Substantia nigra (tissue), 51 donors: ENCODE measurements at places on chromosomes 16 and 17.

DNA sequence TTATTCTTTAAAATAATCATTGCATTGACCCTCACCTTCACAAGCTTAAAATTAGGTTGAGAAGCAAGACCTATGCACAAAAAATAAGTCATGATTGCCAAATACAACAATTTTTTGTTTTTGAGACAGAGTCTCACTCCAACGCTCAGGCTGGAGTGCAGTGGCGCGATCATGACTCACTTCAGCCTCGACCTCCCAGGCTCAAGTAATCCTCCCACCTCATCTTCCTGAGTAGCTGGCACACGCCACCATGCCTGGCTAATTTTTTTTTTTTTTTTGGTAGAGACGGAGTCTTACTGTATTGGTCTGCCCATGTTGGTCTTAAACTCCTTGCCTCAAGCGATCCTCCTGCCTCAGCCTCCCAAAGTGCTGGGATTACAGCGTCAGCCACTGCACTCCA lies 24.2 kb downstream of the ZNF652 start:
- DNase-seq, result no peak

DNA sequence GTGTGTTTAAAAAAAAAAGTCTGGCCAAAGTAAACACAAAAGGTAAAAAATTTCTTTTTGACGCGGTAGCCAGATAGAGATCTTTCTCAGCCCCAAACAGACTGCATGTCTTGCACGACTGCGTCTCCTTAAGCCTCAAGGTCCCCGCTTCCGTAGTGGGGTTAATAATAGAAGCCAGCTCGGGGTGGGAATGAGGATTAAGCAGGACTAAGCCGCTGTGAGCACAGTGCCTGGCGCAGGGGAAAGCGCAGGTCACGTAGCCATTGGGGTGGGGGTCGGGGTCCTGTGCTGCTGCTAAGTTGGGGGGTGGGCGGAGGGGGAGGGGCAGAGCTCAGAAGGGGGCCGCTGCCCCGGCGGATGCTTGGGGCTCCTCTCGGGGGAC lies 521 bp downstream of the GGA2 start:
- no peak for DNase-seq

GRCh38 chr16:9441012-9441411 lies 349.6 kb downstream of the HAPSTR1 start:
- DNase-seq, result no peak

DNA sequence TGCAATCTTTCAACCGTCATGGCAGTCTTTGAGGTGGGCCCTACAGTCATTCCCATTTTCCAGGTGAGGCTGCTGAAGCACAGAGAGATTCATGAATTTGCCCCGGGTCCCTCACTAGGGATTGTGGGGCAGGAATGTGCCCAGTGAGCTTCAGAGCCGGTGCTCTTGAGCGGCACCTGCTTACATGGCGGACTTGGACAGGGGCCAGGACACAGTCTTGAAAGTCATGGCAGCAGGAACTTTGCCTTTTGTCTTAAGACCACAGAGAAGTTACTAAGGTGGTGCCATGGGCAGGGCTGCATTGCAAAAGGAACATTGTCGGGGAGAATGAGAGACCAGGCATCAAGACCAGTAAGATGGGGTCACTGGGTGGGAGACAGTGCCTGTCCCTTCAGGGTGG lies 363.4 kb downstream of the FOXL1 start:
- DNase-seq, result no peak

DNA sequence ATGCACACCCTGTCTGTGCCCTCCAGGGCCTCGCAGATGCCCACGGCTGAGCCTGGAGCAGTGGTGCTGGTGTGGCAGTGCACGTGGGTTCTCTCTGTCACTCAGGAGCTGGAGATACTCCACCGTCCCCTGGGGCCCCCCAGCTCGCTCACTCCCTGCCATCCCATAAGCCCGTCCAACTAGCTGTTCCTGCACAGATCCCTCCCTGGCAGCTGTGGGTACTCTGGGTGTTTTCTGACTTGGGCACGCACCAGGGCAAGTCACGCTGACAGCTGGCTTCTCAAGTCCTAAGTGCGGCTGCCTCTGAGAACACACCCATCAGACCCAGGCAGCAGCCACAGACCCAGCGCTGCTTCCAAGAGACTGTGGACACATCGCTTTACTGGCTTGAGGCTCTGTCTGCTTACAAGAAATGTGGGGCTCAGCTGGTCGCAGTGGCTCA lies 25.4 kb upstream of the ITGB4 start:
- peak; percentile 55 for DNase-seq

DNA sequence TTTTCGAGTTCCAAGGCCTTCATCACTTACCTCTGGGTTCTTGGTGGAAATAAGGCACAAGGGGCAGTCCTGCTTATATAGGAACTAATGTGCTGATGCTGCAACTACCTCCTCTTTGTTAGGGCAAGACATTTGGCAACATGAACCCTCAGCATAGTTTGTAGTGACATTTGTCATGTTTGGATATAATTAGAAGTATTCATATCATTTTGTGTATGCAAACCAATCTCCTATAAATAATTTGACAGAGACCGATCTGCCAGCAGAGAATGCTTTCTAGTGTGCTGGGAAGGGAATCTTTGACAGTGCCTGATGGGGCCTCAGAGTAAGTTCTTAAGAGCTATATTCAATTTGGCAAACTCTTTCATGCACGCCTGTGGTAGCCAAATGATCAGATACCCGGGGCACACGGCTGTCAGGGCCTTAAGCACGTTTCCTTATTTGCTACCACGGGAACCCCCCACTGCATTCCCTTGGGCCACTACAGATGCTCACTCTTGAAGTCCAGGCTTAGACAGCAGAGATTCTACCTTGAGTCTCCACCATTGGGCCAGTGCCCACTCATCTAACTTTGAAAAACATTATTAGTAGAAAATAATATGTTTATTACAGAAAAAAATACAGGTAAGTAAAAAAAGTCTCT lies at the start of gene MYH8:
TSS of gene MYH8 (minus strand) at position 51 of the 643 bp plus-strand sequence. CDS start 1,723 bp downstream, outside the sequence.
- no peak for DNase-seq

DNA sequence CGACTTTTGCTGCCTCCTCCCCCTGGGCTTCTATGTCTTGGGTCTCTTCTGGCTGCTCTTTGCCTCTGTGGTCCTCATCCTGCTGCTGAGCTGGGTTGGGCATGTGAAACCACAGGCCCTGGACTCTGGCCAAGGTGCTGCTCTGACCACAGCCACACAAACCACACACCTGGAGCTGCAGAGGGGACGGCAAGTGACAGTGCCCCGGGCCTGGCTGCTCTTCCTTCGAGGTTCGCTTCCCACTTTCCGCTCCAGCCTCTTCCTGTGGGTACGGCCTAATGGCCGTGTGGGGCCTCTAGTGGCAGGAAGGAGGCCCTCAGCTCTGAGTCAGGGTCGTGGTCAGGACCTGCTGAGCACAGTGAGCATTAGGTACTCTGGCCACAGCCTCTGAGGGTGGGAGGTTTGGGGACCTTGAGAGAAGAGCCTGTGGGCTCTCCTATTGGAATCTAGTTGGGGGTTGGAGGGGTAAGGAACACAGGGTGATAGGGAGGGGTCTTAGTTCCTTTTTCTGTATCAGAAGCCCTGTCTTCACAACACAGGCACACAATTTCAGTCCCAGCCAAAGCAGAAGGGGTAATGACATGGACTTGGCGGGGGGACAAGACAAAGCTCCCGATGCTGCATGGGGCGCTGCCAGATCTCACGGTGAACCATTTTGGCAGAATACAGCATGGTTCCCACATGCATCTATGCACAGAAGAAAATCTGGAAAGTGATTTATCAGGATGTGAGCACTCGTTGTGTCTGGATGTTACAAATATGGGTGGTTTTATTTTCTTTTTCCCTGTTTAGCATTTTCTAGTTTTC lies 2.3 kb downstream of the GP1BA start:
- no peak for DNase-seq

DNA sequence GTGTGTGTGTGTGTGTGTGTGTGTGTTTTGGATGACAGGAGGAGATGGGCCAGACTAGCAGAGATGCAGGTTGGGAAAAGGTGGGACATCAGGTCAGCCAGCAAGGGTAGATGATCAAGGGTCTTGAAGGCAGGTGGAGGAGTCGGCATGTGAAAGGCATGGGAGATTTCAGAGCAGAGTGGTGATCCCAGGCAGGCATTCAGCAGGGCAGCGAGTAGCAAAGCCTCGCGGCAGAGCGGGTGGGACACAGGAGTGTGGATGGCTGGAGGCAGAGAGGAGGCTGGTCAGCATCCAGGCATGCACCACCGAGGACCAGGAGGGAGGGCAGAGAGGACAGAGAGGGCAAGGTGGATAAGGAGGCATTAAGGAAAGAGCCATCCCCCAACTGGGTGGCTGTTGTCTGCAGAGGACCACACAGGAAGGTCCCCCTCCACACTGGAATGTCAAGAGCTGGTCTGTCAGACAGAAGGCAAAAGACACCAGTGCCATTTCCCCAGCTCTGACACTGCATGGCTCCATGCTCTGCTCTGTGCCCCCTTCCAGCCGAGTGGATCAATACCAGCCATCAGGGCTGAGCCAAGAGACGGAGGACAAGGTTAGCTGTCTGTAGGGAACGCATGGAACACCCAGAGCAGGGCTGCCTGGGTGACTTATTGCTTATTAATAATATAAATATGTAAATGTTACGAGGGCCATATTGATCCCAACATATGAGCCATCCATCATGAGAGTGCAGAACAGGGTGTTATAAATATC lies 74.8 kb upstream of the RPL38 start:
- DNase-seq, result no peak

GRCh38 chr16:17105239-17105797 lies 365.4 kb downstream of the XYLT1 start:
- no peak for DNase-seq

DNA sequence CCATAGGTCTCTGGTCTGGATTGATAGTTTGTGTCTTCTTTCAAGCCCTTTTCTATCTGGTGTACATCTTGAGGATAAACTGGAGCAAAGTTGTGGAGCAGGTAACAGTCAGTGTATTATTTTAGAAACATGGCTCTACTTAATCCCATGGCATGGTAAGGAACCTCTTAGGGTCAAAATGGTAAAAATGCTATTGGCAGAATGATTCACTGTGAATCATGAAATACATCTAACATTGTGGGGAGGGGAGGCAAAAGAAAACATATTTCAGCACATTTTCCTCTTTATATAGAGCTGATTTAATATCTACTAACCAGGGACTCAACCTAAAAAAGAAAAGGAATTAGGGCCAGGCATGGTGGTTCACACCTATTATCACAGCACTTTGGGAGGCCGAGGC lies 17.9 kb upstream of the ALDH3A2 start:
- DNase-seq, result no peak

DNA sequence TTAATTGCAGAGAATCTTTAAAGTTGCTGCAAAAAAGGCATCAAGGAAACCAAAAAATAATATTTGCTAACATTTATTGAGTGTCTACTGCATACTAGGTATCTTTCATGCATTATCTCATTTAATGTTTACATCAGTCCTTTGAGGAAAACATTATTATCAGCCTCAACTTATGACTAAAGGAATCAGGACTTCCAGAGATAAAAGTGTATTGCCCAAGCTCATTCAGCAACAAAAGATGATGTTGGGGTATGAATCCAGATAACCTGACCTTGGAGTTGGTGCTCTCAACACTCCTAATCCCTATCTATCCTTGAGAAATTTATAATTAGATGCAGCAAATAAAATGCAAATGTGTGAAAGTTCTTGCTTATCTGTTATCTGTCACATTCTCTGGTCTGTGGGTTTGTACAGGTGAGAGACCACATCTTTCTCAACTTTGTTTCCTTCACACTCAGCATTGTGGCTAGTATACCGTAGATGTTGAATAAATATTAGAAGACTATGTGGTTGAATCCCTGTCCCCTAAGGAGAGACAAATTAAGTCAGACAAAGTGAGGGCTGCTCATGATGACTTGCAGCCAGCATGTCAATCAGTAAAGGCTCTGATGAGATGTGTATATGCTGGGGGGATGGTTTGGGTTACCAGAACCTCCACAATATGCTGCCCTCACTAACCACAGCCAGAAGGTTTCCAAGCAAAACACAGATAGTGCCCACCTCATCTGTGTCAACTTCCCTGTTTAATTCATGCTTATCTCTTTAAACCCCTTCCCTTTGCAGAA lies 82.6 kb downstream of the NOG start:
- no peak for DNase-seq

DNA sequence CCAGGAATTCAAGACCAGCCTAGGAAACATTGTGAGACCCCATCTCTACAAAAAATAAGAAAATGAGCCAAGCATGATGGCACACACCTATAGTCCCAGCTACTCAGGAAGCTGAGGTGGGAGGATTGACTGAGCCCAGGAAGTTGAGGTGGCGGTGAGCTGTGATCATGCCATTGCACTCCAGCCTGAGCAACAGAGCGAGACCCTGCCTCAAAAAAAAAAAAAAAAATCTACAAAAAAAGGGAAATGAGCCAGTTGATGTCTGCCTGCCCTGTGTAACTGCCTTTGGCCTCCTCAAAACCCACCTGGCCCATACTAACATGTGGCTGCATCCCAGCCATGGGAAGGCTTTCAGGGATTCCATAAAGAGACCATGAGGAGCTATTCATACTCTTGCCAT lies 4.5 kb downstream of the RANBP10 start:
- DNase-seq, result no peak

GRCh38 chr17:80881306-80881705 lies 110.3 kb upstream of the CHMP6 start:
- no peak for DNase-seq

DNA sequence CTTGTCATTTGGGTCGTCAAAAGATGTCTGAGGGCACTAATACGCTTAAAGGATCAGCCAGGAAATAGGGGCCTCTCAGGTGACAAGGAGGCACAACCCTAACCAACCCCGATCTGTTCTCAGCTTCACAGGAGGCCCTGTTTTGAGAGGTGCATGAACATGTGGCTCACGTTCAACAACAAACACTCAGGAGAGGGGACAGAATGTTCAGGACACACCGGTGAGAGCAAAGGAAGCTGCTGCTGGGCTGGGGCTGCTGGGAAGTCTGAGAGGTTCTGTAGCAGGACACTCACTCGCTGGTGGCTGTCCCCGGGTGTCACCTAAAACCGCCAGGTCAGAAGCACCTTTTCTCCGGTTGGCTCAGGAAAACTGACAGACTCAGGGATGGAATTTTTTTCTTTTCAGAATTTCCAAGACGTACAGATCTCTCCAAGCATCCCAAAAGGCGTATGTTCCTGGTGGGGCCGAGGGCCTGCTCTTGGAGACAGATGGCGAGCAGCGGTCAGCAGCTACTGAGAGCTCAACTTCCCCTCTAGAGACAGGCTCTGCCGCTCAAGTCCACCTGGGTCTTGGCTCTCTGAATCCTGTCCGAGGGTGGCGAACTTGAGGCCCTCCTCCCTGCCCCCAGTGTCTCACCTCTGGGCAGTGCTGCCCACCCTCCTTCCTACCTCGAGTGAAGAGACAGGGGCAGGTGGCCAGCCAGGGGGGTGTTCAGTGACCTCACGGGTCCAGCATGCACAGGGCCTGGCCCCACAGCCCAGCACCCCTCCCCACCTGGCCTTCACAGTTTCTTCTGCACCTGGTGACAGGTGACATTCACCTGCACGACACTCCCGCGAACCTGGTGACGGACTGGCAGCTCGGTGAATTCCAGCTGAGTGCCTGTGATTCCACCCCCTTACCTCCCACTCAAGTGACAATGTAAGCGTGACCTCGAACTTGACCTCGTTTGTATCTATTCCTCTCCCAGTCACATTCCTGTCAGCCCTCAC lies 22.9 kb downstream of the CLUH start:
- DNase-seq, result no peak

- DNase-seq, result no peak
Observed at GRCh38 chr16:12679660-12680272, 123.9 kb downstream of the CPPED1 start.
